ENCODE measurements at places on chromosomes 1 and 21.

DNA sequence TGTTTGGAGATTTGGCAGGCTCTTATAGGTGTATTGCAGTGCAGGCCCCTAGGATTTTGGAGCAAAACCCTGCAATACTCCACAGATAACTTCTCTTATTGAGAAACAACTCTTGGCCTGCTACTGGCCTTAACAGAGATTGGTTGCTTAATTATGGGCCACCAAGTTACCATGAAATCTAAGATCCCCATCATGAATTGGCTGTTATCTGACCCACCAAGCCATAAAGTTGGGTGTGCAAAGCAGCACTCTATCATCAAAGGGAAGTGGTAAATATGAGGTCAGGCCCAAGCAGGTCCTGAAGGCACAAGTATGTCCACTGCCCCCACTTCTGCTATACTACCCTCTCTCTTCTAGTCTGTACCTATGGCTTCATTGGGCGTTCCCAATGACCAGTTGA is 130.0 kb upstream of the TNFSF4 start:
- no peak for DNase-seq

DNA sequence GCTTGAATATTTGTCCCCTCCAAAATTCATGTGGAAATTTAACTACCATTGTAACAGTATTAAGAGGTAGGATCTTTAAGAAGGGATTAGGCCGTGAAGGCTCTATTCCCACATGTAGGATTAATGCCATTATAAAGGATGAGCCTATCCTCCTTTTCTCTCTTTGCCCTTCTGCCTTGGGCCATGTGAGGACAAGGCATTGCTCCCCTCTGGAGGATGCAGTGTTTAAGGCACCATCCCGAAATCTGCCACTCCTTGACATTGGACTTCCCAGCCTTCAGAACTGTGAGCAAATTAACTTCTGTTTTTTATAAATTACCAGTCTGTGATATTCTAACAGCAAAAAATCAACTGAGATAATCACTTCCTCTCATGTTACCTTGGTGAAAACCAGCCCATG is 124.4 kb downstream of the TOMM20 start:
- DNase-seq: no peak

DNA sequence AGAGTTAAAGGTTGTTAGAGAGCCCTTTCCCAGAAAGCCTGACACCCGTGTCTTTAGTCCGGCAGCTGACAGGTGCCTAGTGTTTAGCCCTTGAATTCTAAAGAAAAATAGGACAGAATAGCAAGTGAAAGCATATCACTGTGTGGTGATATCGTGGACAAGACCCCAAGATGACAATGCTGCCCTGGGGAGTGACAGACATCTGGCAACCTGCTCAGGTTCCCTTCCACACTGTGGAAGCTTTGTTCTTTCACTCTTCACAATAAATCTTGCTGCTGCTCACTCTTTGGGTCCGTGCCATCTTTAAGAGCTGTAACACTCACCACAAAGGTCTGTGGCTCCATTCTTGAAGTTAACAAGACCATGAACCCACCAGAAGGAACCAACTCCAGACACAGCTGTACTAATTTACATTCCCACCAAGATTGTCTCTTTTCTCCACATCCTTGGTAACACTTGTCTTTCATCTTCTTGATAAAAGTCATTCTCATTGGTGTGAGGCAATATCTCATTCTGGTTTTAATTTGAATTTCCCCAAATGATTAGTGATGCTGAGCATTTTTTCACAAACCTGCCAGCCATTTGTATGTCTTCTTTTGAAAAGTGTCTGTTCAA is 107.6 kb upstream of the SGIP1 start:
- no peak for DNase-seq

- DNase-seq: no peak
Observed at GRCh38 chr1:201450721-201451291, 18.2 kb downstream of the PHLDA3 start.

GRCh38 chr1:225479341-225479740 is 51.5 kb upstream of the LBR start:
- DNase-seq: no peak

DNA sequence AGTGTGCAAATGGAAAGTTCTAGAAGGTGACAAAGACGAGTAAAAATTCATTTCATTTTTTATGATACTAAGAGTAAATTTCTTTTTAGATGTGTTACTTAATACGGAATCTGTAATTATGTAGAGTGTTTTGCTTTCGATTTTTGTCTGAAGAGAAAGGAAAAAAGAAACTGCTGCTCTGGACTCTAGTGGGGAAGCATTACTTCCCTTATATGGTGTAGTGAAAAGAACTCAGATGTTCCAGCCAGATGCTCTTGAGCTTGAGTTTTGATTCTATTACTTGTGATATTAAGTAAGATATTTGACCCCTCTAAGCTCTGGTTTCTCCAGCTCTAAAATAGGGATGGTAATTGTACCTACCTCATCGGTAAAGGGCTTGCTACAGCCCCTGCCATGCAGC is 12.2 kb upstream of the GPR161 start:
- DNase-seq: no peak

GRCh38 chr1:35447278-35447677 is 109.9 kb downstream of the KIAA0319L start:
- DNase-seq: no peak

DNA sequence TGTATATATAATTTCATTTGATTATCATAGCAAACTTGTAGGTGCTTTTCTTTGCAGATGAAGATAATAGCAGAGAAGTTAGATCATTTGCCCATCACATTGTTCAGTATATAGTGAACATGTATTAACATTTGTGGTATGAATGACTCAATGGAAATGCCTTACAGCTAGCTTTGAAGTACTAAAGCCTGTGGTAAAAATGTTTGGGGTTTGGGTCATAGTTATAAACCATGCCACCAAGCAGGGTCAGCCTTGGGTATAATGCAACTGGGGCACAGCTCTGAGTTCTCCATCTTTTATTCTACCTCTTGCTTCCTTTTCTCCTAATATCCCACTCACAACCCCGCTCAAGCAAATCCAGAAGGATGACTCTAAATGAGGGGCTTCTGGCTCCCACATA is 141.6 kb downstream of the KCNT2 start:
- DNase-seq: no peak

GRCh38 chr1:21855257-21856096 is 43.4 kb downstream of the LDLRAD2 start:
- no peak for DNase-seq

GRCh38 chr1:26533951-26534509 is 4.5 kb downstream of the RPS6KA1 start:
- no peak for DNase-seq

GRCh38 chr1:201019321-201019977 is 4.1 kb downstream of the KIF21B start:
- peak; percentile 90 for DNase-seq

DNA sequence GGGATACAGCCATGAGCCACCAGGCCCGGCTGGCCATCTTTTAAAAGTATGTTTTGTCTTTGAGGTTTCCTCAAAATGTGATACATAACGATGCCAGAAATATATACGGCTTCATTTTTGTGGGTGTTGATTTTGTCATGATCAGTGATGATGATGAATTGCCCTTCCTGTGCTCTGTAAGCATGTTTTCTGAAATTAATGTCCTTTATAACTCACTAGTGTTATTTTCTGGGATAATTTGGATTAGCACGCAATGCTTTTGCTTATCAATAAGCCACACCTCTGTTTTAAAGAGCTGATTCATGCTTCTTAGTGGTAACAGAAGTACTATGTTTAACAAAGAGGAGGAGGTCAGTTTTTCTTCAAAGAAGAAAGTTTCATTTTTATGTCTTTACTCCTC is 25.6 kb downstream of the PHACTR4 start:
- DNase-seq: no peak

GRCh38 chr1:184940226-184940625 is 34.1 kb downstream of the NIBAN1 start:
- DNase-seq: no peak

- no peak for DNase-seq
Observed at GRCh38 chr1:179241530-179242097, 12.1 kb upstream of the ABL2 start.

GRCh38 chr21:15820852-15821379 is 91.1 kb downstream of the USP25 start:
- DNase-seq: no peak

DNA sequence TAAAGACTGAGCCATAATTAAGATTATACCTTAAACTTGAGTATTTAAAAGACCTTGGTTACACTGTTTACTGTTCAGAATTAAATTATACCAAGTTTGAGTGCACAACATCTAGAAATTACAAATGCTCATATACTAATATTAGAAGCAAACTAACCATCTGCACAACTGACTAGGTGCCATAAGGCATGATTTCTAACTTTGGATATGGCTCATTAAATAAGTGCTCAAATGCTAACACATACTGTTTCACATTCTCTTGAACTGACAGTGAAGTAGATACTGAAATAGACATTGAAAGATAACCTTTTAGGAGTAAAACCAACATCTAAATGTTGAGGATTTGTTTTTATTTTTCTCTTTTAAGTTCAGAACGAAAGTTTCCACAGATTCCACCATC is 74.1 kb downstream of the PRKAA2 start:
- no peak for DNase-seq

DNA sequence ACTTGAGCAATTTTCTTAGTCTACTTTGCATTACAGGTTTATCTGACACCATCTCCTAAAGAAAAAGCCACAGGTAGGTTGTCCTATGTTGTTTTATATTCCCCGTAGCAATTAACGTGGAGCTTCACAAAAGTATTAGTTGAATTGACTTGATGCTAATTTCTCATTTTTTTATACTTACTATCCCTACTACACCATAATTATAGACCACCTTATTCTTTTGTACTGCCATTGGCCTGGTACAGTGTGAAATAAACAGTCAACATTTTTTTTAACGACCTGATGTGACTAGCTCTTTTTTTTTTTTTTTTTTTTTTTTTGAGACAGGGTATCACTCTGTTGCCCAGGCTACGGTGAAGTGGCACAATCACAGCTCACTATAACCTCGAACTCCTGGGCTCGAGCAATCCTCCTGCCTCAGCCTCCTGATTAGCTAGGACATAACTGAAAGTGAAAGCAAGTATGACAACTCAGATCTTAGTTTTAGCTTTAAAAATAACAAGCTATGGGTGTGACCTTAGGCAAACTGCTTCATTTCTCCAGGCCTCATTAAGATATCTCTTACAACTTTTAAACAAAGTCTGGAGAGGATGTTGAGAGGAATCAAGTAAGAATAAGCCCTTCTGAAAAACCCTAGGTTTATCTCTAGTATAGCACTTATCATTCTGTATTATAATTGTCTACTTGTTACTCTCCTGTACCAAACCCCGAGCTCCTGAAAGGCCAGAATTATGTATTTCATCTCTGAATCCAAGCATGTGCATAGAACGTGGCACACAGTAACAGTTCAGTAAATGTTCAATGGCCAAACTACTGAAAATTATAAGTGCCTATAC is 49.5 kb downstream of the LUZP1 start:
- DNase-seq: peak; percentile 77

DNA sequence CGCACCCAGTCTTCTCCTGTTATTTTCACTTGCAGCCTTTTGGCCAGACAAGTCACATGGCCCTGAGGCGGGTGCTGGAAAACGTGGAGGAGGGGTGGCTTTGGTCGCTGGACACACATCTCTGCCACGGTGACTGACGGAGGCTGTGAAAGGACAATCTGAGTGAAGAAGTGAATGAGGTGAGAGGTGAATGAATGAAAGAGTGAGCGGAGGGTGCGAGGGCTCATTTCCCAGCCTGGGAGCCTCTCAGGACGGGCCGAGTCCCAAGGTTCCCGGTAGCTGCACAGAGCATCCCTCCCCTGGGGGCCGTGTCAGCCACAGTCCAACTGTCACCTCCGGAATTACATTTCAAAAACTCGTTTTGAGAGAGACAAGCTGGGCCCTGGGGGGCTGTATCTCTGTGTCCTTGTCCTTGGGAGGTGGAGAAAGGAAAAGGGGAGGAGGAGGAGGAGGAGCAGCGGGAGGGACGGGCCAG is 89.6 kb downstream of the UBIAD1 start:
- DNase-seq: no peak

DNA sequence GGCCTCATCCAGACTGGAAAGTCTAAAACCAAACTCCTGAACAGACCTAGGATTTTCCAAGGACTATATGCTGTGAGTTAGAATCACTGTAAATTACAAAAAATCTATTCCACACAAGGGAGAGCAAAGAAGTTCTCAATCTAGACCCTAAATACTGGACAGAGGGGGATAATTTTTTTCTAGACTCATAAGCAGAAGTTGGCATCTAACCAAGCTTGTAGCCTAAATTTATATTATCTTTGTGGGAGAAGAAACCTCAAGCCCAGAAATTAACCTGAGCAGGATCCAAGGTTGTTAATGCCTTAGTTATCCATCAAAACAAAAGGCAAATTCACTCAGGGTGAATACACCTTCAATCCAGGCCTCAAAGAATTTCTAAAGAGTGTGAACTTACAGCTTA is 290.2 kb downstream of the SMYD3 start:
- DNase-seq: no peak

GRCh38 chr1:63223426-63223825 is 98.9 kb upstream of the FOXD3 start:
- no peak for DNase-seq

DNA sequence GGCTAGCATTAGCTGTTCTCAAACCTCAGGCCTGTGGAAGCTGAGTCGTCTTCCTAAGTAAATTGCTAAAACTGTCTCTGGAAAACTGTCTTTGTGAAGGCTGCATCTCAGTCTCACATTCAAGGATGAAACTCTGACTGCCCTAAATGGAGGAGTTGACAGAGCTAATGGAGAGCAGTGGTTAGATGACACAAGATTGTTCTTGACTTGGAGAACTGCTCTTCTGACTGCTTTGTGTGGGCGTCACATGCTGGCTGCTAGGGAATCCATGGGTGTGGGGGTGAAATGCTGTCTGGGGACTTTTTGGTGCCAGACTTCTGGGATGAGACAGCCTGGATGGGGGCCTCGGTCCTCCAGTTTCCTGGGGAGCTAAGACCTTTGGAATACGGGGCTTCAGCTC is 24.5 kb upstream of the TSPAN2 start:
- no peak for DNase-seq

- no peak for DNase-seq
Observed at GRCh38 chr1:35587736-35588135, 14.6 kb downstream of the TFAP2E start.

DNA sequence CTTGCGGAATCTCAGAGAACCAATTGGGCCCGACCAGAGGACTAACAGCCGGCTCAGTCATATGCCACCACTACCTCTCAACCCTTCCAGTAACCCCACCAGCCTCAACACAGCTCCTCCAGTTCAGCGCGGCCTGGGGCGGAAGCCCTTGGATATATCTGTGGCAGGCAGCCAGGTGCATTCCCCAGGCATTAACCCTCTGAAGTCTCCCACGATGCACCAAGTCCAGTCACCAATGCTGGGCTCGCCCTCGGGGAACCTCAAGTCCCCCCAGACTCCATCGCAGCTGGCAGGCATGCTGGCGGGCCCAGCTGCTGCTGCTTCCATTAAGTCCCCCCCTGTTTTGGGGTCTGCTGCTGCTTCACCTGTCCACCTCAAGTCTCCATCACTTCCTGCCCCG is 49.8 kb downstream of the ACP6 start:
- DNase-seq: no peak

DNA sequence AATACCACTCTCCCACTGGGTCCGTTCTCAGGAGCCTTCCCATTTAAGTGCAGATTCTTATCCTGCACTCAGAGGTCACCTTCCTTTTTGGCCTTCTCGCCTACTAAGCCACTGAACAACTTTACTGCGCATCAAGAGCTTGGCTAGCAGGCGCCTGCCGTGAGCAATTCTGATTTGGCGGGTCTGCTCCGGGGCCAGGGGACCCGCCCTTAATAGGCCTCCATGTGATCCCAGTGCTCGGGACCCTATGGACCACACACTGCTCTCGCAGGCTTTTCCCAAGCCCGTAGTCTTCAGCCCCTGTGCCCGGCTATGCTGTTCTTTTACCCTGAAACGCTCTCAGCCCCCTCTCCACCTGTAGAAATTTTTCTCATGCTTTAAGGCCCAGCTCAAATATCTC is 45.1 kb downstream of the BCL9 start:
- no peak for DNase-seq
